ENCODE measurements at places on chromosomes 2 and 18.

DNA sequence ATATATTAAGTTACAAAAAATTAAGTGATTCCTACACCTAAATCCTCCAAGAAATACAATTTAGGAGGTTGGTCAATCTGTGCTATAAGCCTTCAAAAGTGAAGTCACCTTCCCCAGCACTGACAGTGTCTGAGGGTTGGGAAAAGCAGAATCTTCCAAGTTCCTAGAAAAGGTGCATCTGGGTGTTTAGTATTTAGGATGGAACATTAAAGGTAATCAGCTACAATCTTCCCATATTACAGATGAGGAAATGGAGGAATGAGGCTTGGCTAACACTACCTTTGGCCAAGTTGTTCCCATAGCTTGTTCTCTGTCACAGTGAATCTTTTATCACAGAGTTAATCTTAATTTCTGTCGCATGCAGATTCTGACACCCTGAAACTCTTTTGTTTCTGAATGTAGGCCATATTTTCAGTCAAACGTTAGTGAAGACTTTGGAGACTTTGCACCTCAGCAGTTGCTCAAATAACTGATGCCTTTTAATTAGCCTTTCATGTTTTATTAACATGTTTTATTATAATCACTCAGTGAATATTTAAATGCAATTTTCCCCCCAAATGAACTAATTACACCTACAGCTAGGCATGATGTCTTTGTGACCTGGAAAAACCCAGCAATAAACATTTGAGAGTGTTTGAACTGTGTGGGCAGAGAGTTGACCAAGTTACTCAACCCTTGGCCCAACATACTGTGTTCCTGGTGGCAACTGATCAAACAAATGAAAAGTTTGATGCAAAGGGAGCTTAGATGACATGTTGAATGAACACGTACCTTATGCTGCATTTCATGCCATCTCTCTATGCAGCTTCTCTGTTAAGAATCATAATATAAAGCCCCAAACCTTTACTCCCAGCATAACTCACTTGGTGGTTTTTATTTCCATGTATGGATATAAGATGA is 17.6 kb downstream of the FN1 start:
- DNase-seq, result no peak

DNA sequence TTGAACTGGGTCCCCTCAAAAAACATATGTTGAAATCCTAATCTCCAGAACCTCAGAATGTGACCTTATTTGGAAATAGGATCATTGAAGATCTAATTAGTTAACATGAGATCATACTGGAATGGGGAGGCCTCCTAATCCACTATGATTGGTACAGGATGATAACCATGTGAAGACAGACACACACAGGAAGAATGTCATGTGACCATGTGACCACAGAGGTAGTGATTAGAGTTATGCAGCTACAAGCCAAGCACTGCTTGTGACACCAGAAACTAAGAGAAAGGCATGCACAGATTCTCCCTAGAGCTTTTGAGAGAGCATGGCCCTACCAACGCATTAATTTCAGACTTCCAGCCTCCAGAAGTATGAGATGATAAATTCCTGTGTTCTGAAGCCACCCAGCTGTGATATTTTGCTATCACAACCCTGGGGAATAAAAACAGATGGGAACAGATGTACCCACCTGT is 47.0 kb upstream of the TGIF1 start:
- DNase-seq, result no peak

DNA sequence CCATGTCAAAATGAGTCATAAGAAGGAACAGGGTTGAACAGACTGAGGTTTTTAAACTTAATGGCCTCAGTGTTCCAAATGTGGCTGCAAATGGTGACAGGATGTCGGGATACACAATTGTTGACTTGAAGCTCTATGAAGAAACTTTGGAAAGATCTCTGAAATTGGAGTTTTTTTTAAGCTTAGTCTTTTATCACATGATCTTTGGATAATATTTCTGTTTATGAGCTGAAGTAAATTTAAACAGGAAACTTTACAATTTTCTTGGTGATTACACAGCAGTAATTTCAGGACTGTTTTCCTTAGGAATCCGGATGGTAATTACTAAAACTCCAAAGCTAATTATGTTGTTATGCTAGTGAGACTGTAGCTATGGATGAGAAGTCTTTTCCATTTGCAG is 199.1 kb upstream of the NRXN1 start:
- no peak for DNase-seq

- DNase-seq, result no peak
These were observed 1.3 kb upstream of the PNO1 start for GRCh38 chr2:68156419-68156818.

DNA sequence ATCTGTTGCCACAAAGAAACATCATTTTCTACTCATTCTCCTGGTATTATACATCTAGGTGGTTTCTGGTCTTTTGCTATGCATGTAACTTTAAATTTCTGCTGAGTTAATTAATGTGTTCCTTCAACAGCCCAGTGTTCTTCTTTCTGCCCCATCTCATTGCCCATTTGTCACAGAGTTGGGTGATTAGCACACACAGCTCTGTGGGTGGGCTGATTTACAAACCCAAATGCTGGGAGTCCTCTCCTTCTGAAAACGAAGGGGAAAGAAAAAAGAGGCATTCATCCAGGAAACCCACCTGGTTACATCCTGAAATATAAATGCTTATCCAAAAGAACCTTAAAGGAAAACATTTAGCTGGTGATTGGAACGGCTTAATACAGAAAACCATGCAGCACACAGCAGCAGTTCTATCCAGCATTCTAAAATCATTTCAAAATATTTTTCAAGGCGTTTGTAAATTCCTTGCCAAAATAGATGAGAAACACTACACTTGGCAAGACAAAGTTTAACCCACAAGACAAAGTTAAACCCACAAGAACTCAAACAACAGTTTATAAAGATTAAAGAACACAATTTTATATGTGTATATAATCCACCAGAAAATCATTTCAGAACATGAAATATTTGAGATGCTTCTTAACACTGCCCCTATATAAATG is 177.9 kb downstream of the ANTXR1 start:
- no peak for DNase-seq

- no peak for DNase-seq
These were observed 86.6 kb downstream of the POLR1A start for GRCh38 chr2:86019121-86019520.

DNA sequence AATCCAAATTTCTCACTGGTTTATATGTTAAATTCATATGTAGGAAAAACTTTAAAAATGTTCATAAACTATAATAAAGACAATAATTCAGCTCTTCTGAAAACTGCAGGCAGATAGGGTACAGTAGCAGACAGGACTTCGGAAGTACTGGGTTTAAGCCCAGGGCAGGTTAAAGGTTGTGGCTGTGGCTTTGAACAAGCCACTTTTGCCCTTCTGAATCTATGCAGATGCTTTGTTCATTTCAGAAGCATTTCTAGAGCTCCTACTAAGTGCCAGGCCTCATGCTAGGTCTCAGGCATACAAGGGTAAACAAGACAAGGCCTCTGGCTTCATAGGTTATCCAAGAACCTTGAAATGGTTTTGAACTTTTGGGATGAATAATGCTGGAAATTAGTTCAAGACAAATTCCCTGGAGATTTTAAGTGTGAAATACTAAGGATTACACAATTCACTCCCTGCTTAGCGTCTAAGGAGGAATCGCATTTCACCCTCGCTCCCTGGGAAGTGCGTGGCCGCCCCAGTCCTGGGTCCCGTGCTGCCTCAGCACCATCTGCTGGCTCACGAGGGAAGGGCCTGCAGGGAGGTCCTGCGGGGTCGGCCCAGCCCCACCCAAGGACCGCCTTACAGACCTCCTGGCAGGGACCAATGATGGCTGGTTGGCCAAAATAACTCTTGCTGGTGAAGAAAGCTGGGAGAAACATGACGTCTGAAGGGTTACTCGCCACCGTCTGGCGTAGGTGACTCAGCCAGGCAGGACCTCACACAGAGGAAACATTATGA is 67.7 kb upstream of the L3MBTL4 start:
- no peak for DNase-seq

- DNase-seq, result no peak
These were observed 26.1 kb downstream of the SLC14A1 start for GRCh38 chr18:45749918-45750689.

DNA sequence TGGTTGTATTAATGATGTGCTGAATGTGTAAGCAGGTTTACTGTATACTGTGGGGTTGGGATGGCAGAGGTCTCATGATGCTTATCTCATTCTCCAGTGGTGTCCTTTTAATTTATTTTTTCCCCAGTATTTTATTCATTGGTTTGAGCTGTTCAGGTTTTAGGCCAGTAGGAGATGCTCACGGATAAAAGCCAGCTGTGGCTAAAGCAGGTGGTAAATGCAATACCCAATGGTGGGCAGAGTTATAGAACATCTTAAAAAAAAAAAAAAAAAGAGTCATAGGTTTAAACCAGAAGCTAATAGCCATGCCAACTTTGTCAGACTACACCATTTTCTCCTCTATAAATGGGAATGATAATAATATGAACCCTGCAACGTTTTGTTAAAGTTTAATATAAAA is 57.8 kb upstream of the NEUROD1 start:
- no peak for DNase-seq
